ENCODE measurements at places on chromosomes 12 and 14.

GRCh38 chr12:46818642-46819041, 7.2 kb downstream of the SLC38A4 start:
- DNase-seq: no peak

DNA sequence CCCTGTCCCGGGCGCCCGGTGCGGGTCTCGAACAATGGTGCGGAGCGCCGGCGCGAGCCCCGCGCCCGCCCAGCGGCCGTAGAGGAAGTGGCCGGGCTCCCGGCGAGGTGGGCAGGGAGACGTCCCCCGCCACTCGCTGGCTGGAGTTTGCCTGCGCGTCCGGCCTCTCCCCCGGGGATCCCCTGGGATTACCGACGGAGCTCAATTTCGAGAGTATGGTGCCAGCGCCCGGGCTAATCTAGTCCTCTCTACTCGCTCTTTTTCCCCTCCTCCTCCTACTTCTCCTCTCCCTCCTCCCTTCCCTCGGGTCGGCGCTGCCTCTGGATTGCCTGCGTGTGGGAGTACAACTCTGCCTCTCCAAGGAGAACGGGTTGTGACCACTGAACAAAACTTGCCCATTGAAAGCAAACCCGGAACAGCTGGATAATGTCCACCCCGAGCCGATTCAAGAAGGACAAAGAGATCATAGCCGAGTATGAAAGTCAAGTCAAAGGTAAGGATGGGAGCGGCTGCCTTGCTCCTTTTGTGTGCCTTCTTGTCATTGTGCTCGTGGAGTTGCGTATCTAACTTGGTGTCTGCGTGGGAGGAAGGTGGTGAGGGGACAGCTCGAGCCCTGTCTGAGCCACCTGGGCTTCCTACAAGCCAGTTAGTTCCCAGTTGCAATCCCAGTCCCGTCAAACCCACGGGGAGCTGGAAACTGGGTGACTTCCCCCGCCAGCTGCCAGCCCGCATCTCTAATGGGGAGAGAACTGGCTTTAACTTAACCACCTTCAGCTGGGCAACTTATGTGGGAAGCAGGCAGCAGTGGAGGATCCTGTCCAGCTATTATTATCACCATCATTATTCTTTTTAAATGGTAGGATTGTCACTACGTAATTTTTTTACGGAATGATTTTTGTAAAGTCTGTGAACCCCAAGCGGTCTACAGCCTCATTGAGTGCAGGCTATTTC, at the start of gene SRGAP1:
SRGAP1 (plus strand) TSS at position 310 of the 951 bp plus-strand sequence; CDS start at position 427, 117 bp downstream.
- no peak for DNase-seq

DNA sequence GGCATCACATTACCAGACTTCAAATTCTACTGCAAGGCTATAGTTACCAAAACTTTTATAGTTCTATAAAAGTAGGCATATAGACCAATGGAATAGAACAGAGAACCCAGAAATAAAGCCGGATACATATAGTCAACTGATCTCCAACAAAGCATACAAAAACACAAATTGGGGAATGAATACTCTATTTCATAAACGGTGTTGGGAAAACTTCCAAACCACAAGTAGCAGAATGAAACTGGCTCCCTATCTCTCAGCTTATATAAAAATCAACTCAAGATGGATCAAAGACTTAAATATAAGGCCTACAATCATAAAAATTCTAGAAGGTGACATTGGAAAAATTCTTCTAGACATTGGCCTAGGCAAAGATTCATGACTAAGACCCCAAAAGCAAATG, 187.9 kb upstream of the PLXNC1 start:
- no peak for DNase-seq

DNA sequence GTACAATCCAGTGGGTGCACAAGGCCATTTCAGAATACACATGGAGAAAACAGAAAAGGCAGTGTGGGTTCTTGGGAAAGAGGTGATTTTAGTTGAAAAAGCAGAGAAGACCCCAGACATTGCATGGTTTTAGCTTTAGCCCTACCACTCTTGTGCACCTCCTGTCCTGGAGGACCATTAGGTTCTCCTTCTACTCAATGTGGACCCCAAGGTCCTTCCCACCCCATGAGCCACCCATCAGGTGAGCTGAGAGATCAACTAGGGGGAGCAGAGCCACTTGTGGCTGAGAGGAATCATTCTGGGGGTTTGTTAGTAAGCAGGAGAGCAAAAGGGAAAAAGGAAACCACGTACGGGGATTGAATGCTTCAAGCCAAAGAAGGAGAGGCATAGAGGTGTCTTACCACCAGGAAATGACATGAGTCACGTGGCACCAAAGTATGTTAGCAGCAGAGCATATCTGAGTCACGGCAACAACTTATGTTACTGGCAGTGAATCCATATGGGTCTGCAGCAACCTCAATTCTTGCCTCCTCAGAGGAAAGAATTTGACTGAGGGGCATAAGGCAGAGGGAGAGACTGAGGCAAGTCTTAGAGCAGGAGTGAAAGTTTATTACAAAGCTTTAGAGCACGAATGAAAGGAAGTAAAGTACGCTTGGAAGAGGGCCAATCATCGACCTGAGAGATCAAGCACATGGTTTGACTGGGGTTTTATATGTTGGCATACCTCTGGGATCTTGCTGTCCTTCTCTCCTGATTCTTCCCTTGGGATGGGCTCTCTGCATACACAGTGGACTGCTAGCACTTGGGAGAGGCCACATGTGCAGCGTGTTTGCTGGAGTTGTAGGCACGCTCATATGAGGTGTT, 73.9 kb downstream of the HSD17B6 start:
- no peak for DNase-seq

DNA sequence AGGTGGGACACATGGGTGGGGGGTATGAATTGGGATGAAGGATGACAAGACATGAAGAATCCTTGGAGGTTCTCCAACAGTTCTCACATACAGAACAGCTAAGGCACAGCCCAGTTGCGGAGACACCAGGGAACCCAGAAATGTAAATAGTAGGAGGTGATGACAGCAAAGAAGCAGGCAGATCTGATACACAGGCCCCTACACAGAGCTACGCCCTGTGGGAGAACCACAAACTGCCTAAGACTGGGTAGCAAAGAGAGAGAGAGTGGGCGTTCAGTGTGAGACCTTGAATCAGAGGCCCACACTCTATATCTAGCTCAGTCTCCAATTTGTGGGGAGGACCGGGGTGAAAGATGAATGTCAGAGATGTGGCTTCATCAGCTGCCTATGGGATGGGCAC, 9.5 kb upstream of the NUMB start:
- no peak for DNase-seq

GRCh38 chr12:57641699-57642442, 8.9 kb upstream of the B4GALNT1 start:
- no peak for DNase-seq

DNA sequence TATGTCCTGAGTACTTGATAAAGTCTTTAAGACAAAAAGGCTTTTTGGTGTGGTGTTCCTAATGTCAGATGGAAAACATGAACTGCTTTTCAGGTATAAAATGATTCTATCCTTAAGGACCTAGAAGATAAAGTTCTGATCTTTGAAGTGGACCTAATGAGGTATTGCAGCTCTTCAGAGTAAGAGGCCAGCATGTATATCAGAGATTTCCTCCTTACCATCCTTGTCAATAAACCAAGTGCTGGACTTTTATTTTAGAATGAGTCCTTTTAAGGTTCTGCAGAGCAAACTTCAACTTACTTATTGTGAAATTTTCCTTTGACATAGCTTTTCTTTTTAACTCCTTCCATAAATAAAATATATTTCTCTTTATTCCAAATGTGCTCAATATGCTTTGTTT, 50.1 kb downstream of the UNC79 start:
- DNase-seq: no peak

DNA sequence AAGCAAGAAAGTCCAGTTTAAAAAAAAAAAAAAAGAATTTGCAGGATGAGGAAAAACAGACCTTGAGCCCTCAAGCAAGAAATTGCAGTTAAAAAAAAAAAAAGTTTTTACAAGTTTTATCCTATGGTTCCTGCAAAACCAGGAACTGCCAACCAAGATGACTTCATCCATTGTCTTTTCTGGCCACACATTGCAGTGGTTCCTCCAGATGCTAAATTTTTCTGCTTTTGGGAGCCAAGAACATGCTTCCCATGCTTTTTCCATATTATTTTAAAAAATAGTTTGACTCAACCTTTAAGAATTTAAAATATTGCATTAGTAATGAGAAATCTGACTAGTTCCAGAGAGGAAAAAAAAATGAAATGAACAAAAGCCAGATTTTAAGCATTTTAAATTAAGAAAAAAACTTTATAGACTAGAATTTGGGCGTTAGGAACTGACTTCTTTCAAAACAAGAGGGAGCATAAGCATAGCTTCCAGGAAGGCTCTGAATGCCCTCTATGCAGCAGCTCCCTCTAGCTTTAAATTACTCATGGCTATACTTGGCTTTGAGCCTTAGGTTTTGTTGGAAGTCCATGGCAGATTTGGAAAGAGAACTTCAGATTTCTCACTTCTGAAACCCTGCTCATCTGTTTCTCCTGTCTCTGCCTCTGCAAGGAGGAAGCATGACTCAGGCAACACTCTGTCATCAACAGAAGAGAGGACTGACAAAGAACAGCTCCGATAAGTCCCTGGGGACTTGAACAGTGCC, 124.5 kb downstream of the GPR65 start:
- DNase-seq: no peak

DNA sequence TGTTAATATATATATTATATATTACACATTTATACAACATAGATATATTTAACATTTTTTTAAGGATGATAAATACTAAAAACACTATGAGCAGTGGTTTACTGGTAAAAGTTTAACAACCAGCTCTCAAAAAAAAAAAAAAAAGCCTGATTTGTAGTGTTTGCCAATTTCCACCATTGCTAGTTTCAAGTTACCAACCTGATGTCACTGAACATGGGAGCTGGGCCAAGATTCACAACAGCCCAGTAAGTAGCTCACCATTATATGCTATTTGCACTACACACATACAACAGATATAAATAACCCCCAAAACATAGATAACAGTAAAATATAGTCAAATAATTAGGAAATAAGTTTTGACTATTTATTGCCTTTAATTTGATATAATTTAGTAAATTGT, 28.9 kb upstream of the TMX1 start:
- no peak for DNase-seq

DNA sequence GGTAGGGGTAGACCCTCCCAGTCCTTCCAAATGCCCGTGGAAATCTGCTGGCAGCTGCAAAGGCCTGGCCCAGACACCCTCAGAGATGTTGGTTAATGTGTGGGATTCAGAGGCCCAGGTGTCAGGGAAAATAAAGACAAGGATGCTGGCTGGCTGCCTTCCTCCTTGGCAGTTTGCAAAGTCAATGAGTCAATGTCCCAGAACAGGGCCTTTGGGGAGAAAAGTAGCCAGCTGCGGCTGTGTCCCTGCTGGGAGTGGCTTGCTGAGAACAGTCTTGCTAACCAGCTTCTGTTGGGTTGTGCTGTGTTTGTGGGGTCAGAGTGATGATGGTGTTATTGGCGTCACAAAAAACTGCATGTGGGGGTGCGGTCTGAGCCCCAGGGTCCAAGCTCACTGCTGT, 29.2 kb downstream of the GLRX5 start:
- DNase-seq: no peak

DNA sequence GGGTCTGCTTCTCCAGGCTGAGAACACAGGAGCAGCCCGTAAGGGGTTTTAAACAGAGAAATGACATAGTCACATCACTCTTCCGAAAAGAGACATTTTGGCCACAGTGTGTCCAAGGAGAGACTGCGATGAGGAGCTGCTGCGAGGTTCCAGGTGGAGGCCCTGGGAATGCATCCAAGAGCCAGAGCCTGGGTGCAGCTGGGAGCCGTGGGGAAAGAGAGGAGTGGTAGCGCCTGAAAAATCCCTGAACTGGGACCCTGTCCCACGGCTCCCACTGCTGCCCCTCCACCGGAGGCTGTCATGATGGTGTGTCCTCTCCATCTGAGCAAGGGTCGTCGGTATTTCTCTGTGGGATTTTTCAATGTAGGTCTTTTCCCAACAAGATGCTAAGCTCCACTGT, 146.9 kb downstream of the BCL11B start:
- DNase-seq: no peak

DNA sequence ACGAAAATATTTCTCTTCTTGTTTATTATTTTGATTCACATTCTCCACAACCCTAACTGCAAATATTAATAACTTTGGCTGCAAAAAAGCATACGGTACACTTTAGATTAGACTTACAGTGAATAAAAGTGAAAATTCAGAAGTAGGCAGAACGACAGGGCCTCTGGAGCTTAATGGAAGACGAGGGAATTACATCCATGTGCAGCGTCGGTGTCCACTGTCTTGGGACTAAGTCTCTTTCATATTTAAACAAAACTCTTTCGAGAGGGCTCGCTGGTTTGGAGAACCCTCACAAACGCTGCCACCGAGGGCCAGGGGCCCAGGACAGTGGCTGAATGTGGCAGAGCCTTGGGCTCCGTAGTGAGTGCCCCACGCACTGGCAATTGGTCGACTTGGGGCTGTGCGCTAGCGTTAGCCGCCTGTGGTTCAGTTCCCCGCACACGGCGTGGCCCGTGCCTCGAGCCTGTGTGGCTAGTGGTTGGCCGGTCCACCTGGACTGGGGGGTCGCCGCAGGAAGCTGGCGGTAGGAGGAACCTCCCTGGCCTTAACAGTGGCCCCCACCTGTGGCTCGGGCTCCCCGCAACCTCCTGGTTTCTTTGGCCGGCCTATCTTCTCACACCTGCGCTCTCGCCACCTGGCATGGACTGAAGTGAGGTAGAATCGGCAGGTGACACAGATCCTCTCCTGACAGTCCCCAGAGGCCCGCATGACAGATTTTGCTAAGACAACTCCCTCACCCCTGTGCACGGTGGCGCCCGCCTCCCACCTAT, 739 bp upstream of the PAX9 start:
- DNase-seq: no peak

GRCh38 chr14:54692284-54692772, 125.4 kb downstream of the SAMD4A start:
- no peak for DNase-seq

- no peak for DNase-seq
Observed at GRCh38 chr14:55254581-55254980, 16.6 kb upstream of the FBXO34 start.

DNA sequence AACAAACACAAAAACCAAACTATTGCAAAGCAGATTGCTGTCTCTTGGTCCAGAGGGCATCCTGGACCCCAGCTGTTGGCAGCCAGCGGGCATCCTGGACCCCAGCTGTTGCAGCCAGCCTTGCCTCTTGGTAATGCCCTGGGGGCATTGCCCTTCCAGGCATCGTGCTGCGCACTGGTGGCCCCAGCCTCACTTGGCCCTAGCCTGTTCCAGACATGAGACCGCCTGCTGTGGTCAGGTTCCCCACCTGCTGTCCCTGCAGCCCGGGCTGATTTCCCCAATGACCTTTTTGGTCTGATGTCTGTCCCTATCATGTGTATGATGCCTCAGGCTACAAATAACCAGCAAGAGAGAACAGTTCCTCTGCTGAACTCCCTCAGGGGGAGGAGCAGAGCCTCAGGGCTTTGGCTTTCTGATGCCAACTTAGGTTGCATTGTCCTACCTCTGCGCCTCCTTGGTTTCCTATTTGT, 20.8 kb downstream of the MLXIP start:
- DNase-seq: no peak

GRCh38 chr12:114287821-114288525, 118.0 kb downstream of the TBX5 start:
- DNase-seq: no peak

- DNase-seq: no peak
Observed at GRCh38 chr12:78181544-78182162, 351.0 kb downstream of the NAV3 start.
